ENCODE measurements at places on chromosomes 3 and 15.

- peak; percentile 88 for DNase-seq
Measured at GRCh38 chr3:9399746-9400145, 2.3 kb downstream of the SETD5 start.

DNA sequence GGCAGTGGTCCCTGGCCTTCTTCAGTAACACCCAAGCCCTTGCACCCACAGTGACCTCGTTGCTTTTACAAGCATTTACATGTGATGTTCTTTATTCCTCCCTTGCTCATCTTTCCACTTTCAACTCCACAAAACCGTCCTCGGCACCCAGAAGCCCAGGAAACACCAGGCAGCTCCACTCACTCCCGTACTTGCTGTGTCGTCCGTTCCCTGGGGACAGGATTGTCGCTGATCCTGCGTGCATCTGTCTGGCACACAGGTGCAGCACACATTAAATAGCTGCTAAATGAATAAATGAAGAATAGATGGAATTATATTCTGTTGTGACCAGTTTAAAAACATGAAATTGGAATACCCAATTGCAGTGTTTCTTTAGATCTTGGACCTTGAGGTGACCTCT, 119.6 kb downstream of the PGPEP1L start:
- no peak for DNase-seq

- DNase-seq = no peak
Measured at GRCh38 chr3:144011251-144011799, 39.7 kb downstream of the DIPK2A start.

DNA sequence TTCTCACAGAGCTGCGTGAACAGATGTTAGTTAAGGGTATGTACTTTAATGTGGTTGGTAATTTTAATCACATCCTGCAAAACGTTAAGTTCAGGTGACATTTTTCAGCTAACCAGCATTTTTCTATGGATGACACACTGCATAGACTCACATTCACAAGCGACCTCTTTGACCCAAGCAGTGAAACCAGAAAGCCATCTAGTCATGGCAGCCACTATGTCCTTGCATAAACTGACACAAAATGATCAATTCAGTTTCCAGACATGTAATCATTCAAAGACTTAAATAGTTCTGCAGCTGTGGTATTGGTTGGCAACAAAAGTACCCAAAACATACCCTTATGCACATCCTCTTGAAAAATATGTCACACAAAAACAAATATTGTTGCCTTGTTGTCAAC, 7.4 kb upstream of the CAPN7 start:
- DNase-seq = no peak

DNA sequence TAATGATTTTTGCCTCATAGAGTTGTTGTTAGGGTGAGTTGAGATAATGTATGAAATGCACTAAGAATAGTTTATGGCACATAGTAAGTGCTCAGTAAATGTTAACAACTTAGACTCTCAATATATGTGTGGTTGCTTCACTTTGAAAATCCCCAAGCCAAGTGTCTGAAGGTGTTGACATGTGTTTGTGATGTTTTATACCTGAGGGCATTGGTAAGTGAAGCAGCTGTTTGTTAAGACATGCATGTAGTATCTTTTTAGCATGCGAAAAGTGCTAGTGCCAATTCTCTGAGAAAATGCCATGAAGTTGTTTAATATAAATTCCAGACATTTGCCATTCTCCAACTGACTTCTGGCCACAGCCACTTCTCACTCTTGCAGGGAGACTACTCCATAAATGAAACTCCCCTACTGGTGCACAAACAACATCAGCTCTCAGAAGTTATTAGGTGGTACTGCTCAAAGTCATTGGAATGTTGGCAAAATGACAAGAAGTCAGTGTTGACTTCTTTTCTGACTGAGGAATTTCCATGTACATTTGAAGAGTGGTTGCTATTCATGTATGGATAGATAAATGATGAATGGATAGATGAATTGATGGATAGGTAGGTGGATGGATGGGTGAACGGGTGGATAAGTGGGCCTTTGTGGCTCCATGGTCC, 103.6 kb upstream of the NUDT16 start:
- peak; percentile 6 for DNase-seq

DNA sequence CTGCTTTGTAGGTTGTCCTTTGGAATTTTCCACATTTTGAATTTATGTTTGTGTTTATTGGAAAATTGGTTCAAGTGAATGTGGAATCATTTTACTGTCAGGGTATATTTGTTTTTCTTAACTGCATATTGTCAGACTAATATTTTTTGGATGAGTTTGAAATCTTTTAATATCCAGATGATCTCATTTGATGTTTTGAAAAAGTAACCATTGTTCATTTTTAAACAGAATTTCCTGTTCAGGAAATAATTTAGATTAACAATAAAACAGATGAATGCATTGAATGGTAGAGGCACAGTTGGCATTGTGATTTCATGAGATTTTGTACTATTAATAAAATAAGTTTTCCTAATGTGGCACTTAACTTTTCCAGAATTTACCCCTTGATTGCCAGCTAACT, 15.5 kb downstream of the TRAK1 start:
- no peak for DNase-seq

- DNase-seq = no peak
Measured at GRCh38 chr15:84081391-84082168, 154.0 kb upstream of the GOLGA6L4 start.

DNA sequence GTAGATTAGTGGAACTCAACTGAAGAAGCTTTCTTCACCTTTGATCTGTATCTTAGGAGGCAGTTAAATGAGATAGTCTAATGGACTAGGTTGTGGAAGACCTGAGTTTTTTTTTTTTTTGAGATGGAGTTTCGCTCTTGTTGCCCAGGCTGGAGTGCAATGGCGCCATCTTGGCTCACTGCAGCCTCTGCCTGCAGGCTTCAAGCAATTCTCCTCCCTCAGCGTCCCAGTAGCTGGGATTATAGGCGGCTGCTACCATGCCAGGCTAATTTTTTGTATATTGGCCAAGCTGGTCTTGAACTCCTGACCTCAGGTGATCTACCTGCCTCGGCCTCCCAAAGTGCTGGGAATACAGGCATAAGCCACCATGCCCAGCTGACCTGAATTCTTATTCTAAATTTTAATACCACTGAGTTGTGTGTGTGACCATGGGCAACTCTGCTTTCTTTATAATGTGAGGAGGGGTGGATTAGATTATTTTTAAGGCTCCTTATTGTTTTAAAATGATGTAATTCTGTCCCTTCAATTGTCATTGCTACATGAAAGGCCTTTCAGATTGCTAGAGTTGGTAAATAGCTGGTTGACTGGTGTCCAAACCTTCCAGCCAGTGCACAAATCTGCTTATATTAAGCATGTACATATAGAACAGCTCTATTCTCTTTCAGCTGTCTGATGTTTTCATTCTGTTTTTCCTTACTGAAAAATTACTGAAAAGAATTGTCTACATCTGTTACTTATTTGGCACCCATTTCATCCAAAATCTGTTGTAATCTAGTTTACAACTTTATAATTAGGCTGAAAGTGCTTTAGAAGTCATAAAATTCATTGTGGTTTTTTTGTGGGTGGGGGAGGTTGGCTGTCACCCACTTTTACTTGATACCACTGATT, 2.3 kb downstream of the LNP1 start:
- DNase-seq = no peak

DNA sequence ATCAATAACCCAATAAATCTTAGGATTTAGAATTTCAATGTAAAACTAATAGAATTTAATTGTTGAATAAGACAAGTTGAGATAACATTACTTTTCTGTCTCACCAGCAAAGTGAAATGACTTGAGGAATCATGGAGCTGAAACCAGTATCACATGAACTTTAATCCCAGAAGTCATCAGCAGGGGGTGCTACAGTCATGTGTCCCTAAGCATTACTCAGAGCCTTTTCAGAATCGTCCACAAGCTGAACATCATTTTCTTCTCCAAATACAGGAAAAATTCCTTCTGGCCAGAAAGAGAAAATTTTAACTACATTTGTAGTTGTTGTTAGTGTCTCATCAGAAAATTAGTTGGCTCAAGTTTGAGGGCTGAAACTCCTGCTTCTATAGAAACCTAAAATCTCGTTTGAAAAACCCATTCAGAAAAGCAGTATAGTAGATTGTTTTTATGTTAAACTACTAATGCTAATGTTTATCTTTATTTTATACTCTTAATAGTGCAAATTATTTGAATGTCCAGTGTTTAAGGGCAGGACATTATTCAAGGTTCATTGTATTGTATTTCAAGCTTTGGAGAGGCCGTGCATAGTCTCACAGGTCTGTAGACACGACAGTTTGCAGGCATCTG, 384.1 kb downstream of the PLOD2 start:
- peak; percentile 42 for DNase-seq
